ENCODE measurements at places on chromosomes 2 and 18.

- no peak for DNase-seq
These were observed 76.0 kb downstream of the EMX1 start for GRCh38 chr2:72993147-72993932.

DNA sequence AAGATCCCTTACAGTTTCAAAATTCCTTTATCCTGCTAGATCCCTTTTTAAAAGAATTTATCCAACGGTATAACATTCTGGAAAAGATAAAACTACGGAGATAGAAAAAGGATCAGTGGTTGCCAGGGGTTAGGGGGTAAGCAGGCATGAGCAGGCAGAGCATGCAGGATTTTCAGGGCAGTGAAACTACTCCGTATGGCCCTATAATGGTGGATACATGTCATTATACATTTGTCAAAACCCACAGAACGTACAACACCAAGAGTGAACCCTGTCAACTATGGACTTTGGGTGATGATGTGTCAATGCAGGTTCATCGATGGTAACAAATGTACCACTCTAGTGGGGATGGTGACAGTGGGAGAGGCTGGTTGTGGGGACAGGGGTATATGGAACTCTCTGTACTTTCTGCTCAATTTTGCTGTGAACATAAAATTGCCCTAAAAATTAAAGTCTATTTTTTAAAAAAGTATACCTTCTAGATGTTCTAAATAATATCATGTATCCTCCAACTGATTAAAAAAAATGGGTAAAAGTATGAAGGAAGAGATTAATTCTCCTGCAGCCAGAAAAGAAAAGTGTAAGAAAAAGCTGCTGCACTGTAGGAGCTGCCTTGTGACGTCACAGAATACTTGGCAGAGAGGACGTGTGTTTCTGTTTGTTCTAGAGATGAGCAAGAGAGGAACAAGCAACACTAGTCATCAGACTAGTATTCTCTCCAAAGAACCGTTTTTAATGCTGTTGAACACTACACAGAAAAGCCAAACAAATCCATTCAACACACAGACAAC is 23.6 kb downstream of the ANKRD44 start:
- no peak for DNase-seq

DNA sequence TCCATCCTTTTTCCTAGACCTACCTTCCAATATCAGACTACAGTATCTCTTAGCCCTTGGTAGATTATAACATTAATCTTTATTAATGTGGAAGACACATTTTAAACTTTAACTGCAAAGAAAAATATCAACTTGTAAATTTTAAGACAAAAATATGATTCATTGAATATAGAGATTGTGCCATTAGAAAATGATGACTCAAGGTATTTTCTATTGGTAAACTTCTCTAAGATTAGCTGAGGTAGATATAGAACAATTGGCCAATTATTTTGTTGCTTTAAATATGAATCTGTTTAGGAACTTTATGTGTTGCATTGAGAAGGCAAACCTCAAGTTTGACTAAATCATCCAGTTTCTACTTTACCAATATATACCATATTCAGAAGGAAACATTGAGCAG is 604.7 kb downstream of the CBLN2 start:
- no peak for DNase-seq

- no peak for DNase-seq
These were observed 106.0 kb upstream of the TAF1B start for GRCh38 chr2:9737053-9737875.

GRCh38 chr18:55433648-55434047 is 154.3 kb downstream of the TCF4 start:
- DNase-seq: no peak

GRCh38 chr2:172808156-172808555 is 72.5 kb downstream of the RAPGEF4 start:
- no peak for DNase-seq

DNA sequence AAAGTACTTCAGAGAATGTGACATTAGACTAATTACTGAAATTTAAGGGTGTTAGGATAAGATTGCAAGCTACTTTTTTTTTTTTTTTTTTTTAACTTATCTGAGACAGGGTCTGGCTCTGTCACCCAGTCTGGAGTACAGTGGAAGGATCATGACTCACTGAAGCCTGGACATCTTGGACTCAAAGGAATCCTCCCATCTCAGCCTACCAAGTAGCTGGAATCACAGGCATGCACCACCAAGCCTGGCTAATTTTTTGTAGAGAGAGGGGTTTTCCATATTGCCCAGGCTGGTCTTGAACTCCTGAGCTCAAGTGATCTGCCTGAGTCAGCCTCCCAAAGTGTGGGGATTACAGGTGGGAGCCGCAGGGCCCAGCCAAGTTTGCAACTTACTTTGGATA is 1246.0 kb upstream of the ZEB2 start:
- no peak for DNase-seq

GRCh38 chr2:218039171-218039570 is 29.9 kb upstream of the RUFY4 start:
- no peak for DNase-seq

DNA sequence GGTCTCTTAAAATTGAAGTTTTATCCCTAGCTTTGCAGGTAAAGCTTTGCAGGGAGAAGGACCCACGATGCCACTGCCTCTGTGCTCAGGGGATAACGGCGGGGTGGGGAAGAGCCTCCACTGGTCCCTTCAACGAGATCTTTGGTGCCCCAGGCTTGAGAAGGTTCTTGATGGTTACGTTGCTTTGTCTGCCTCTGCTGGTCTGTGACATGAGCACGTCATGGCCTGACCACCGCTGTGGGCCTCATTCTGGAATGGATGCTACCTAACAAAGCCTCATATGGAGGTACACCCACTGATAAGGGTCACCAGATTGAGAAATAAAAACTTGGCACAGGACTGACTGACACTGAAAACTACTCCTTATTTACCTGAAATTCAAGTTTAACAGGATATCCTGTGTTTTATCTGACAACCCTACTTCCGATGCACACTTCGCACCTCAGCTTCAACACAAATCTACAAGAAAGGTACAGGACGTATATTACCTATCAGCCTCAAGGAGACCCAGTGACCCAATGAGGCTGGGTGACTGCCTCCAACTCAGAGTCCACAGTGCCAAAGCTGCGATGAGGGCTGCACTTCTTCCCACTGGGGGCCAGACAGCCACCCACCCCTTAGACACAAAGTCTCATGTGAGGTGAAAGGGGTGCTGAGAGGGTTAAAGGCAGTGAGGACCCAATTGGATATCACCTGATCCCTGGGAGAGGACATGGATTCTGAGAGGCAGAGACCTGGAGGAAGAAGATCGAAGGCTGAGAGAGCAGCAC is 64.9 kb downstream of the EIPR1 start:
- DNase-seq: no peak

DNA sequence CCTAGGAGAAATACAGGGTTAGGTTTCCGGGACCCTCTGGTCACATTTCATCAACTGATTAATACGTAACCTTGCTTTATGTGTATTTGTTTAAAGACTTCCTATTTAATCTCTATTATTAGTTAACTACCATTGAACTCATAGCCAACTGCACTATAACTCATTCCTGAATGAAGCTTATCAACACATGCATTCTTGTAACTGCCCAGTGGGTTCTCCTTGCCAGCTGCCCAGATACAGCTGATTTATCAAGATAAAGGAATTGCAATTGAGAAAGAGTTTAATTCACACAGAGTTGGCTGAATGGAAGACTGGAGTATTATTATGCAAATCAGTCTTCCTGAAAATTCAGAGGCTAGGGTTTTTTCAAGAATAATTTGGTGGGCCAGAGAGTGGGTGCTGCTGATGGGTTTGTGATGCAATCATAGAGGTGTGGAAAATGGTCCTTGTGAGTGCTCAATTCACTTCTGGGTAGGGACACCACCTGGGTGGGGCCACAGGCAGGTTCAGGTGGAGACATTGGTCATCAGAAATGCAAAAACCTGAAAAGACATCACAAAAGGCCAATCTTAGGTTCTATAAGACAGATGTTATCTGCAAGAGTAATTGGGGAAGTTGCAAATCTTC is 21.1 kb upstream of the NOSTRIN start:
- DNase-seq: no peak

DNA sequence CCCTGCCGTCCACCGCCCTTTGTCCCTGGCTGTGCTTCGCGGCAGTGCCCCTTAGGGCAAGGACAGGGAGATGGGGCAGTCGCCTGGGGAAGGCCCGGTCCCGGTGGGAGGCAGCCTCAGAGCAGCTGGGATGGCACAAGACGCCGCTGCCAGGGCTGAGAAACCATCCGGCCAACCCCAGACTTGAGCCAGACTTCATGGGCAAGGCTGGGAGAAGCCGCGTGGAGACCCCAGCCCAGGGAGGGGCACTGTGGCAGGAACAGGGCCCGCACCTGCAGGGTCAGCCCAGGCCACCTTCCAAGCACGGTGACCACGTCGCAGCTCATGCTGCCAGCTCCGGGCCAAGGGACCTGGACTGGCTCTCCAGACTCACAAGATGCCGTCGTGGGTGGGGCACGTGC is 84.0 kb downstream of the NFATC1 start:
- DNase-seq: no peak

GRCh38 chr2:53744395-53745065 is 23.1 kb upstream of the CHAC2 start:
- DNase-seq: no peak

DNA sequence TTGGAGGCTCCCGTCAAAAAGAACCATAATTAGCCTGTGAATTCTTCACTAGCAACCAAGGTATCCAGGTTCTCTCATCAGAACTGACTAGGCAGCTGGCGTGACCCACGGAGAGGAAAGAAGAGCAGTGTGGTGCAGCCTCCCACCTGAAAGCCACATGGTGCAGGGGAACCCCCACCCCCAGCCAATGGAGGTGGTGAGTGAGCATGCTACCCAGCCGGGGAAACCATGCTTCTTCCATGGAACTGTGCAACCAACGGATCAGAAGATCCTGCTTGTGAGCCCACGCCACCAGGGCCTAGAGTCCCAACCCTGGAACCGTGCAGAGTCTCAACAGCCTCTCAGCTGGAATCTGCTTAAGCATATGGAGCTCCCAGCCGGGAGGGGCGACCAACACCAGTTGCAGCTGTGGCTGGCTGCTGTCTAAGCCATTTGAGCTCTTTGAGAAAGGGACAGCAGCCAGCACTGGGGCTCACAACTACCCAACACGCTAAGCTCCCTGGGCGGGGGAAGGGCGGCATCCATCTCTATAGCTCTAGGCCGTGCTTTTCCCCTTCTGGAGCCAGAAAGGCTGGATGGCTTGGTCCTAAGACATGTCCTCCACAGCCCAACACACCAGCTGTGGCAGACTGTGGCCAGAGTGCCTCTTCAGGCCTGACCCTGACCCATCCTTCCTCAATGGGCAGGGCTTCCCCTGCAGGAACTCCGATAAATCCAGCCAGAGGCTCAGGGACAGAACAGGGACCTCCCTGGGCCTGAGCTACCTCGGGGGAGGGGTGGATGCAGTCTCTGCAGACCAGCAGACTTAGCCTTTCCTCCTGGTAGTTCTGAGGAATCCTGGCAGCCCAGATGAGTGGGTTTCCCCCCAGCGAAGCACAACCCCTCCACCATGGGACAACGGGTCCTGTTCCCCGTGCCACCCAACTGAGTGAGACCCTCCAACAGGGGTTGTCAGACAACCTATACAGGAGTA is 151.4 kb upstream of the NXPH2 start:
- no peak for DNase-seq

- no peak for DNase-seq
These were observed 23.2 kb downstream of the SPEG start for GRCh38 chr2:219457784-219458369.

DNA sequence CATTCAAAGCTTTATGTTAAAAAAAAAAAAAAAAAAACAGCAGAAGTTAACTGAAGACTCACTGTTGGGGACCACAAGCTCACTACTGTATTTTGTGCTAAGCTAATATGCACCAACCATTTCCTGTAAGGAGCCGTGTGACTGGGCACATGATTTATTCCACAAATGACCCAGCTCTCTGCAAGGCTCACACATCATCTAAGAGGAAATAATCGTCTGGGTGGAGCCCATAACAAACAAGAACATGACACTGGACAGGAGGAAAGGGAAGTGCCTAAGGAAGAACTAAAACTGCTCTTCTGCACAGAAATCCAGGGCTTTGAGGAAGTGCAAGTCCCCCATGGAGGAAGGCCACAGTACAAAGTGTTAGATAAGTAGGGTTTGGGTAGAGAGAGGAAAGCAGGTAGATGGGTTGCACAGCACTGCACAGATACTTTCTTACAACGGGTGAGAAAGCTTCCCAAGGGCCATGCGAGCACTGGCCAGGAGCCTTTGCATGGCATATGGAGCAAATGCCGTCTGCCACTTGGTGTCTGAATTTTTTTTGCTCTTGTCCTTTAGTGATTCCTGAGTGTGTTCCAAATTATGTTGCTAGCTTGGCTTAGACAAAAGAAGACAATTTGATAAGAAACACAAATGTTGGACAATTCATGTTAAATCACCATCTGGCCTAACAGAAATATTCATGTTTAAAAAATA is 24.4 kb downstream of the NFE2L2 start:
- DNase-seq: no peak

DNA sequence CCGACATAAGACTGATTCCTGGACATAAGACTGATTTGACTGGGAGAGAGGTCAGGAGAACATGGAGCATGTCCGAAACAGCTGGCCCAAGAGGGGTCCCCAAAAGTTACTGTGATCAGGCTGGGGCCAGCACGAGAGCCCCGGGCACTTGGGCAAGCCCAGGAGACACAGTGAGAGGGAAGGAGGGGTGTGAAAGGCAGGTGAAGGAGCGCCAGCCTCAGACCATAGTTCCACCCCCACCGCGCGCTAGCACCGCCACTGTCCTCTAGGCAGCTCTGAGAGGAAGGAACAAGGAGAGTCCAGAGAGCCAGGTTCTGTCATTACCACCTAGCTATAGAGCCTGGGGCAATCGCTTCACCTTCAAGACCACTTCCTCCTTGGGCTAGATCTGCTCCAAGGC is 78.2 kb upstream of the DAPL1 start:
- DNase-seq: no peak

GRCh38 chr2:144983107-144983506 is 463.2 kb upstream of the ZEB2 start:
- no peak for DNase-seq

- no peak for DNase-seq
These were observed 11.3 kb downstream of the UPP2 start for GRCh38 chr2:158112992-158113391.

DNA sequence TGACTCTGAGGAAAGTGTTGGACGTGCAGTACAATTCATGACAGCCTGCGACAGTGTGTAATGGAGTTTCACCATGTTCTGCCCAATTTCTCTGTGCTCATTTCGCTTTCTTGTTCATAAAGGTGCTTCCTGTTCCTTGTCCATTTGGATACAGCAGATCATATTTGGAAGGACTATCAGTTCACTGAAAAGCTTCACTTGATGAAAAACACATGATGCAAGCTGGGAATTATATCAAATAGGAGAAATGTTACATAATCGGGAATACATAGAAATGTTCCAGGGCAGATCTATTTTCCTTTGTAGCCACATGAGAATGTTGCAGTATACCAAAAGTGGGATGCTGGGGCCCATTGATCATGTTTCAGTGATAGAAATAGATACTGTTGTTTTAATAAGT is 266.3 kb upstream of the SLC14A2 start:
- no peak for DNase-seq

DNA sequence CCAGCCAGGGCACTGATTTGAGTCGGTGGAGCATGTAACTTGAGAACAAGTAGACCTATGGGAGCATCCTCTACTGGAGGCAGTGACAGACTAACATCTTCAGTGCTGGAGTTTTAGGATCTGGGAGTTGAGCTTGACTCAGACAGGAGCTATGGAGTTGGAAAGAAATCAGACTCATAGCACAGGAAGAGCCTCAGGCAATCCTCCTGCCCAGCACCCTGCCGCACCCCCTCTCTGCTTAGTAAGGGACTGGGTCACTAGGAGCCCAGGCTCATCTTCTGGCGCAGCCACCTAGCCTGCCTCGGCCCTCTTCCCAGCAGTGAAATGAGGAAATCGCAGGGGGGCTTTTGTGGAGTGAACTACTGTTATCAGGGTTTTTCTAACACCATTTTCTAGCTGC is 3.6 kb downstream of the ARID5A start:
- DNase-seq: no peak
